ENCODE measurements at places on chromosomes 11 and 22. TPM values are rescaled to one million over a fixed set of nuclear protein-coding genes. Genes with fewer than 3 reads are reported as not detected.

DNA sequence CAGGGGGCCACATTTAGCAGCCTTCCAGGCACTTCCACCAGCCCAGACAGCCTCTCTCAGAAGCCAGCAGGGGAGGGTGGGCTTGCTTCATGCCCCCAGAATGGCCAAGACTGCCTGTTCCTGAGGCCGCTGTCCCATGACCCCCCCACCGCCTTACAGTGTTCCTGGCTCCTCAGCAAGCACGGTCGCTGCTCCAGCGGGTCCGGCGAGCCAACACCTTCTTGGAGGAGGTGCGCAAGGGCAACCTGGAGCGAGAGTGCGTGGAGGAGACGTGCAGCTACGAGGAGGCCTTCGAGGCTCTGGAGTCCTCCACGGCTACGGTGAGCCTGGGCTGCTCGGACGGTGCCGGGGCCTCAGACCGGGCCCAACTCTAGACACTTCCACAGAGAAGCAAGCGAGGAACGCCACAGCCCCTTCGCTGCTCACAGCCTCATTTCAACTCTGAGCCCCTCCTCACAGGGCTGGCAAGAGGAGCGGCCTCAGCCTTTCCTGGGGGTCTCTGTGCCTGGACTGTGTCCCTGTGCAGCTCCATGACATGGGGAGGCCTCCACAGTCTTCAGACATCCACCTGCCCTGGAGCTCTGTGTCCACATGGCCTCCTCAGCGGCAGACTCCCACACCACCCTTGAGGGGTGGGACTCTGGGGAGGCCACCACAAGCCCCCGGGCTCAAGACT is 668 bp downstream of the F2 start:
- H3K4me3 ChIP-seq = no peak overlapping the region
- DNase-seq = no peak
- no peaks in the 10 kb centered on the region for H3K36me3 ChIP-seq
- no peak overlapping the region for H3K27ac ChIP-seq

- H3K4me1 ChIP-seq = peaks cover 53% of the 10 kb centered on the region
- no peak overlapping the region for H3K4me3 ChIP-seq
Observed at GRCh38 chr22:37193629-37194191, 5.7 kb upstream of the C1QTNF6 start.

The CARNS1 gene
- 0.14 TPM for total RNA-seq

The MICAL3 gene
- total RNA-seq = 42.2 TPM

DNA sequence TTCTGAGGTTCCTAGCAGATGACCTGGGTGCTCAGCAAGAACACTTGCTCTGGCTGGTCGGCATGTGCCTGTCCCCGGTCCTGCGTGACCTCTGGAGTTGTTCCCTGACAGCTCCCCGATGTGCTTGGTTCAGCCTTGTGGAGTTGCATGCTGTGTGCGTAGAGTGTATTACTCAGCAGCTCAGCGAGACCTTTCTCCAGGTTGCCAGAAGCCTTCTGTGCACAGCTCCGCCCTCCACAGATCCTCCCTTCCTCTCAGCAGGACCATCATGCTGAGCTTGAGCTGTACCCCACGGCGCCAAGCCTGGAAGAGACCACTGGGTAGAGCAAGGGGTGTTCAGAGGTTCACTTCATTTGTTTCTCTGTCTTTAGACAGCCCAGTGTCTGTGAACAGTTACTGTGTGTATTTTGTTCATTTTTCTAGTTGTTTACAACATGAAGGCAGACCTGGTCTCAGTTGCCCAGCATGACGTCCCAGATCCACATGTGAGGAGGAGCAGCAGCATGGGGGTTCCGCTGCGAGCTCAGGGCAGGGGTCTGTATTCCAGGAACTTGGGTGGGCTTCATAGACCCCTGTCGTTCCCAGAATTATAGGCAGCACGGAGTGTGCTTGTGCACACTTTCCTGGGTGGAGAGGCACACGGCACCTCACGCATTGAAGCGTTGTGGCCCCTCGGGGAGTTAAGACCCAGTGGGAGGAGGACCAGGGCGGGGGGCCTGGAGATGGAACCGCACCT is 148.6 kb downstream of the IGLL1 start:
- peaks cover 27% of the 10 kb centered on the region for H3K27me3 ChIP-seq
- no peaks in the 10 kb centered on the region for H3K36me3 ChIP-seq
- no peaks in the 10 kb centered on the region for H3K4me1 ChIP-seq
- DNase-seq = no peak
- no peak overlapping the region for H3K27ac ChIP-seq

- H3K4me3 ChIP-seq = no peak overlapping the region
- peak; percentile 14 for DNase-seq
- H3K4me1 ChIP-seq = peaks cover 7% of the 10 kb centered on the region
- no peak overlapping the region for H3K27ac ChIP-seq
Observed at GRCh38 chr11:95891423-95892170, 32.3 kb downstream of the MTMR2 start.

The MS4A18 gene
- not detected for total RNA-seq

DNA sequence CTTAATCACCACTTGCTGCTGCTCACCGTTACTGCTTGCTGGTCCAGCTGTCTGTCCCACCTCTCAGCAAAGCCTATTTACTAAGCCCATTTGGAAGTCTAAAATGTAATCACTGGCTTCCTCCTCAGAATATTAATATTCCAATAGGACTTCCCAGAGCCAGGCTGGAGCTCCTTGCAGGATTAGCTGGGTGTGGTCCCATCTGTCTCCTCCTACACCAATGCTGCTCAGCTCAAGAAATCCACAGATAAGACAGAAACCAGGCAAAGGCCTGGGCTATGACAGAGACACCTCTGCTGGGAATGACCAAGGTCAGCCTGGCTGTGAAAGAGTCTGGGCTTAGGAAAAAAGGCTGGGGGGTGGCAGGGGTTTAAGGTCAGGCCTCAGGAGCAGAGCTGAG is 317.8 kb downstream of the BUD13 start:
- H3K4me1 ChIP-seq = no peaks in the 10 kb centered on the region
- H3K4me3 ChIP-seq = no peak overlapping the region
- H3K27me3 ChIP-seq = peaks cover 4% of the 10 kb centered on the region

GRCh38 chr11:61895046-61895717 is 3.8 kb upstream of the FADS3 start:
- peak overlapping the region; percentile 95 for H3K27ac ChIP-seq
- H3K4me3 ChIP-seq = no peak overlapping the region
- no peaks in the 10 kb centered on the region for H3K36me3 ChIP-seq

DNA sequence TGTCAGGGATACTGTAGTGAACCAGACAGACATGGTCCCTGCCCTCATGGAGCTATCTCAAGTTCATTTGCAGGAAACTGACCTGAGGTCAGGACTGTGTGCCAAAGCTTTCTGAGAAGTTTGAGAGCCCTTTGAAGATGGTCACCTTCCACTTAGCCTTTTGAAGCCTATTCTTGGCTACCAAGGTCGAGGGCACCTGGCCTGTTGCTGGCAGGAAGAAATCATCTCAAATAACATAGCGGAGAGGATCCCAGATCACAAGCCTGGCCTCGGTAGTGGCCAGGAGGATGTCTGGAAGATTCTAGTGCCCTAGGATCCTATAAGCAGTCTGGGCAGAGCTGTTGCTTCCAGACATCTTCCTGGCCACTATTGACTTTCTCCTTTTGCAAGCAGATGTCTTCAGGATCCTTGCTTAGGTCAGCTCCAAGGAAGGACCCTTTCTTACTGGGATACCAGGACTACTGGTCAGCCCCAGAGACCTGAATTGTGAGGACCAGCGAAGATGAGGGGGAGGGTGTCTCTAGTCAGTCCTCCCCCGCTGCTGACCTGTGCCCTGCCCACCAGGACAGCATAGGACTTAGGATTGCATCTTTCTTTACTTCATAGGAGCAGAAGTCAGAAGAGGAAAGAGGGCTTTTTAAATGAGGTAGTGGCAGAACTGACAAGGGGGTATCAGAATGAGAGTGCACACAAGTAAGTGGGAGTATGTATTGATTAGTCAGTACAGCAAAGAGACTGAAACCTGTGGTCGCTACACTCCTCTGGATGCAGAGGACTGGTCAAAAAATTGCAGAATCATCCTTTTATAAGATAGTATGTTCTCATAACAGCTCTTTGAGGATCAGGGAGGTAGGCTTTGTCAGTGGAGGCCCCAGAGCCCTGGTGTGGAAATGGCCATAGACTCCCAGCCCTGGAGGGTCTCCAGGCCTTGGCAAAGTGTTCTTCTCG is 94.8 kb downstream of the TEAD1 start:
- H3K4me1 ChIP-seq = peaks cover 9% of the 10 kb centered on the region
- H3K27ac ChIP-seq = no peak overlapping the region
- H3K36me3 ChIP-seq = peaks cover 41% of the 10 kb centered on the region
- H3K27me3 ChIP-seq = no peaks in the 10 kb centered on the region

The FOLR2 gene
- not detected for total RNA-seq

DNA sequence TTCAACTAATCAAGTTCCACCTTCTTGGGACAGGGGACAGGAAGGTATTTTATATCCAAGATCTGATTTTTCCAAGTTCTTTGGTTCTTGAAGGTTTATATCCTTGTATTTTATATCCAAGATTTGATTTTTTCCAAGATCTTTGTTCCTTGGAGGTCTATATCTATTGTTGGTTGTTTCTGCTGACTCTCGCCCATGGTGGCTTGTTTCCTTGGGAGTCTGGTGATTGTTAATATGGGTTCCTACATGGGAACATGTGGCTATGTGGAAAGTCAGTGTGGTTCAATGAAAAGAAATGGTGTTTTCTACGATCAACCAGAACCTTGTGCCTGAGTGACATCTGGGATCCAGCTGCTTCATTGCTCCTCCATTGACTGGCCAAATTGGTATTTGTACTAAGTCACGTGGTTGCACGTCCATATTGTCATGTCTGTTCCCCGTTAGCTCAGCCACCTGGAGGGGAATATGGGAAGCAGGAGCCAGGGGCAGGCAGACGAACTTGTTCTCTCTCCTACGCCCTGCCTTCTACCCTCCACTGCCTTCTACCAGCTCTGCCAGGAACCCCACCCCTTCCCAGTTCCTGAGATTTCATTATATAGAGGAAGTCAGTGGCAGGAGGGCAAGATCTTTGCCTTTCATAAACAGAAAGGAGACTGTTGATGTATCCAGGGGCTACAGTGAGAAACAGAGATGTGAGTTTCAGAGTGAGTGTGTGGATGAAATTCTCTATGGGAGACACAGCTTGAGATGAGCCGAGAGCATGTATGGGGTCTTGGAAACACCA is 11.1 kb upstream of the CSF2RB start:
- H3K36me3 ChIP-seq = no peaks in the 10 kb centered on the region
- no peaks in the 10 kb centered on the region for H3K4me1 ChIP-seq
- H3K4me3 ChIP-seq = no peak overlapping the region
- DNase-seq = no peak

The CCDC82 gene
- 16.7 TPM for total RNA-seq

GRCh38 chr22:17921871-17922821 is 102.2 kb downstream of the MICAL3 start:
- peak overlapping the region; percentile 60 for H3K4me3 ChIP-seq
- H3K36me3 ChIP-seq = no peaks in the 10 kb centered on the region
- peak overlapping the region; percentile 34 for H3K27ac ChIP-seq
- H3K4me1 ChIP-seq = no peaks in the 10 kb centered on the region

DNA sequence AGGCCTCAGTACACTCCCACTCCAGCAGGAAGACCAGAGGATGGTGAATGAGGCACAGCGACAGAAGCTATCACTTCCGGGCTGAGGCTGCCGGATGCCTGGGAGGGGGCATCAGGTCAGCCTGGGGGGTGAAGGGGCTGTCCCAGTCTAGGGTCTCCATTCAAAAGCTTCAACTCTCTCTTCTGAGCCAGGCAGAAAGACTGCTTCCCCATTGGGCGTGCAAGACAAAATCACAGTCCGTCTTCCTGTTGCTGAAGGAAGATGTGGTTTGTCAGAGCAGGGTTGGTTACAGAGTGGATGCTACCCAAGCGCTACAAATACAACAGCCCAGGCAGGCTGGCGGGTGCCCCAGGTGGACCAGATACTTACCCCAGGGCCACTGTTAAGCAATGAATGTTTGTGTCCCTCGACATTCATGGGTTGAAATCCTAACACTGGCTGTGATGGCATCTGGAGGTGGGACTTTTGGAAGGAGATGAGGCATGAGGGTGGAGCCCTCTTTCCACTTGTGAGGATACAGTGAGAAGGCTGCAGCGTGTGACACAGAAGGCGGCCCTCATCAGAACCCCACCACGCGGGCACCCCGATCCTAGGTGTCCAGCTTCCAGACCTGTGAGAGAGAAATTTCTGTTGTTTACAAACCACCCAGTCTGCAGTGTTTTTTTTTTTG is 12.0 kb downstream of the UPK3A start:
- H3K27ac ChIP-seq = no peak overlapping the region
- H3K27me3 ChIP-seq = peaks cover 19% of the 10 kb centered on the region
- DNase-seq = no peak
- peaks cover 2% of the 10 kb centered on the region for H3K4me1 ChIP-seq

DNA sequence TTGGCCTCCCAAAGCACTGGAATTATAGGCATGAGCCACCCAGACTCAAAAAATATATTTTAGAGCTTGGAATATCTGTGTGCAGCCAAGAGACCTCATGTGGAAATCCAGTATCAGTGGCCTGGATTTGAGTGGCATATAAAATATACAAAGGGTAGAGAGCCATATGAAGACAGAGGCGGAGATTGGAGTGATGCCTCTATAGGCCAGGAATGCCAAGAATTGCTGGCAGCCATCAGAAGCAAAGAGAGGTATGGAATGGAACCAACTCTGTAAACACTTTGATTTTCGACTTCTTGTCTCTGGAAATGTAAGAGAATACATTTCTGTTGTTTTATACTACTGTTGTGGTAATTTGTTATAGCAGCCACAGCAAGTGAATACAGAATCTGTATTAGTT is 123.0 kb downstream of the PLEKHA7 start:
- 0 out of 2 replicates have a peak, but pooled peaks cover 4% of the 10 kb centered on the region for H3K36me3 ChIP-seq
- H3K27ac ChIP-seq = no peak overlapping the region
- H3K27me3 ChIP-seq = peaks cover 11% of the 10 kb centered on the region
- no peak for DNase-seq

DNA sequence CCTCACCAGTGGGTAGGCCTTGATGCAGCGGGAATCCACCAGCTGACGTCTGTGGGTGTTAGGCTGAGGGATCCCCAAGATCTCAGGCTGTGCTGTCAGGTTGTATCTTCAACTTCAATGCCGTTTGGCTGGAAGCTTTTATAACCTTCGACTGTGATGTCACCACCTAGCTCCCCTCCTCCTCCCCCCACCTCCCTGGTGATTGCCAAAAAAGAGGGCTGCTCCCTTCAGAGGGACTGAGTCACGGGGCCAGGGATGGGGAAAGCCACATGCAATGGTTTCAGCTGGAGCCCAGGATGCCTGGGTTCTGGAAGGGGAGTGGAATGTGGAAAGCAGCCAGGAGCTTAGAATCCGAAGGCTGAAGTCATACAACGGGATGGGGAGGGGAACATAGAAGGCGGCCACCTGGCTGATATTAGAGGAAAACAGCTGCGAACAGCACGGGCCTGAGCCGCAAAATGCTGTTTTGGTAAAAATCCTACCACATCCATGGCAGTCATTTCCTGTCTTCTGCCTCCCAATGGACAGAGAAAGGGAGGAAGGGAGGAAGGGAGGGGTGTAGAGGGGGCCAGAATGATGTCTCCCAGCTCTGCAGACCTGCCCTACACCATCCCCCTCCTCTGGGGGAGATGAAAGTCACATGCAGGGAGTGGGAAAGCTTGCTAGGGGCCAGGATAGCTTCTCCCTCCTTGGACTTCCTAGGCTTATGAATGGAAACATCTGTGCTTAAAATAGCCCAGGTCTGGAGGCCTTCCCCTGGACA is at the start of gene LRRN4CL:
Gene LRRN4CL (minus strand): TSS at position 110 of the 763 bp plus-strand sequence. CDS start 1,022 bp downstream, outside the sequence.
- H3K27me3 ChIP-seq = no peaks in the 10 kb centered on the region
- H3K4me1 ChIP-seq = peaks cover 25% of the 10 kb centered on the region
- peak within 1 kb of the TSS; percentile 60 for H3K4me3 ChIP-seq
- peak within 1 kb of the TSS; percentile 90 for H3K27ac ChIP-seq
- peaks cover 12% of the 10 kb centered on the region for H3K36me3 ChIP-seq

The MYO18B gene
- not detected for total RNA-seq

Data from HFFc6 (cell line).